Lower leg skin (tissue), 4 donors: ENCODE measurements at places on chromosomes 1 and 21.

- no peak for DNase-seq
Measured at GRCh38 chr21:32585042-32585710, at the start of gene TCP10L. Gene TCP10L, minus strand, starts transcription at chr21:32585523. Its CDS starts 1,219 bp downstream, at chr21:32584304.

DNA sequence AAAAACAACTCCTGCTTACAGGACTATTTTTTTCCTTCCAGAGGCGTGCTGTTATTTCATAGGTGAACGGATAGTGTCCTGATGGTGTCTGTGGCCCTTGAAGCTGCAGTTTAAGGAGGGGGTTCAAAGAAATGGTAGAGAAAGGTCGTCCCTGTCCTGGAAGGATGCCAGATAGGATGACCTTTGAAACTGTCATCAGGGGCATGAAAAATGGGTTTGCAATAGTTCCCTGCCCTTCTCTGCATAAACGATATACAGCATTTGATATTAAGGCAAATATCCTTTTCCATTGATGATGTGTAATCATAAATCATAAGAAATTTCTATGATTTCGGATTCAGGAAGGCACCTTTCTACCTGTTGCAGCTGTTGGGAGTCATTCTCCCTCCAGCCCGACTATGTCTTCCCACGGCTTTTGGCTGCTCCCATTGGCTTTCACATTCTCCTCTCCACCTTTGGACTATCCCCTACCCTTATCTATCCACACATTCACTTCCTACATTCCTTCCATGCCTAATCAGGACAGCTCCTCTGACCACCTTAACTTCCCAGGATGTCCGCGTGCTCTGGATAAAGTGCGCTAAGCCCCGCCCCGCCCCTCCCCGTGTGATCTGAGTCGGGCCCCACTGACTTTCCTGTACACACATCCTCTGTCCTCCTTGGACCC, 209.8 kb downstream of the DISC1 start:
- DNase-seq, result no peak

GRCh38 chr1:236381565-236382158, 12.4 kb upstream of the EDARADD start:
- no peak for DNase-seq

GRCh38 chr1:22114083-22115012, 28.5 kb downstream of the WNT4 start:
- no peak for DNase-seq

GRCh38 chr1:230682274-230682673, 31.6 kb downstream of the AGT start:
- DNase-seq, result no peak

DNA sequence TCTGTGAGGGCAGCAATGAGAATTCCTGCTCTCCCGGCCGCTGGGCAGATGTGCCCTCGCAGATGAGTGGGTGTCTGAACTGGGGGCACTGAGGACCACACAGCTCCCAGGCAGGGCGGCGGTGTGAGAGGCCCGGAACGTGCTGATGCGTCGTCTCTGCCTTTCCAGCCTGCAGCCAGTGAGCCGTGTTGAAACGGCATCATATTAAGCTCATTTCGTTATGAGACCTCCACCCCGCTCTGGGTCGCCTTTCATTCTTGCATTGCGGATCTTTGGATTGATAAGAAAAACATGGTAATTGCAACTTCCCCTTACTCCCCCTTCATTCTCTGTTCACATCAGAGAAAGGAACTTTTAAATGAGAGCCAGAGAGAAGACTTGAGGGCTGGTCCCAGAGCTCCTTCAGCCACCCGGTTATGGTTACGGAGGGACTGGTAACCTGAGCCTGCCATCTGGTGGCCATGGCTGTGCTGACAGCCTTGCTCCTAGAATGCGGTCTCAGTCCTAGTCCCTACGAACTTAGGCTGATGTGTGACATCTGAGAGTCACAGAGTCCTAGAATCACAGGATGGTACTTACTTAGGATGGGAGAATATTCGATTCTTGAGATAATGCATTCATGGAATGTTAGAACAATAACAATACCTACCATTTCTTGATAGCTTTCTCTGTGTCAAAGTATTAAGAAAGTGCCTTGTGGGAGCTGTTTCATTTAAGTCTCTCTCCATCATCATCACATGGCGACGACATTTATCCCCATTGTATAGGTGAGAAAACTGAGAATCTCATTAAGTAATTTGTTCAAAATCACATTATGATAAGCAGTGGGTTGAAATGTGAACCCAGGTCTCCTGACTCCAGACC, 271.0 kb downstream of the TRABD2B start:
- DNase-seq, result peak; percentile 72

DNA sequence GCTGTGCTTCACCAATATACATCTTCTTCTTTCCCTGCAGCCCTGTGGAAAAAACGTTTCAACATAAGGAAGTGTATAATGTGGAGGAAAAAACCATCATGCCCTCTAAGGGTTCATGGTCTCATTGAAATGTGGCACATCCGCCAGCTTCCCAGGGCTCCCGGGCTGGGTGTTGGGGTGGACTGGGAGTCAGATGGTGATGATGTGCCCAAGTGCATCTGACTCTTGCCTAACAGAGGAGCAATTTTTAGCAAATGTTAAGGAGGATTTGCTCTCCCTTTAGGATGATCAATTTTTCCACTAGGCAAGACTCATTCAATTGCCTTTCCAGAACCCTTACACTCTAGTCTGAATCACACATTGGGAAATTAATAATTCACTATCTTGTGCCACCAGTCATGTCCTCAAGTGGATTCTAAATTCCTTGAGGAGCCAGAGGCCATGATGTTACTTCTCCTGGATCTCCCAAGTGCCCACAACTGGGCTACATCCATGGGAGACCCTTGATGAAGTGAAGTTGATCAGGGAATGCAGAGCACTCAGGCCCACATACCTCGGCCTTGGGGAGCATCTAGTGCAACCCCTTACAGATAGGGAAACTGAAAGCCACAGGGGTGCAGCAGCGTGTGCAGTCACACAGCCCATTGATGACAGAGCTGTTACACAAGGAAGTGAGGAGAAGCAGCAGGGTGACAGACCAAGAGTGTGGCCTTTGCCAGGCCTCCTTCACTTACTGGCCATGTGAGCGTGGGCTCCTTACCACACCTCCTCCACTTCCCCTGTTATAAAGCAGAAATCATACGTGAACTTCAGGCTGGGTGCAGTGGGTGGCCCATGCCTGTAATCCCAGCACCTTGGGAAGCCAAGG, 100.0 kb upstream of the SLC44A3 start:
- DNase-seq, result no peak

DNA sequence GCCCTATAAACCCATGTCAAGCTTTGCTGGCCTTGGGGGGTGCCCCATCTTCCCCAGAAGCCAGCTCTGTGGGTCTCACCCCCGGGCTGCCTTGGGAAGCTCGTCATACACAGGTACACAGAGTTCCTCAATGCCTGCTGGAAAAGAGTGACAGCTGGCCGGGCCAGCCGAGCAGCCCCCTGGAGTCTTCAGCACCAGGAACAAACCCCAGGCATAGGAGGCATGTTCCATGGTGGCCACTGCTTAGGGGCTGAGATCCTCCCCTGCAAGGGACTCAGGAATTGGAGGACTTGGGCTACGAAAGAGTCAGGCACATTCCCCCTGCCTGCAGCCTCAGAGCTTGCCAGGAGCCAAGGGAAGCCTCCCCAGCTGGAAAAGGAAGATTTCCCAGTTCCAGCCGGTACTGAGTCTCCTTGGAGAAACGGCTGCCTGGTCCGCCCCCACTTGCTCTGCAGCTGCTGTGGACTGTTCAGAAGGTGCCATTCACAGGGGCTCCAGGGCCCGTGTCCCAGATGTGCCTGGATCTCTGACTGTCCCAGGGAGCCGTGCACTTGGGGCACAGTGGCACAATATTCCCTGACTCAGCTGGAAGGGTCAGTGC, 89.5 kb downstream of the STUM start:
- no peak for DNase-seq

DNA sequence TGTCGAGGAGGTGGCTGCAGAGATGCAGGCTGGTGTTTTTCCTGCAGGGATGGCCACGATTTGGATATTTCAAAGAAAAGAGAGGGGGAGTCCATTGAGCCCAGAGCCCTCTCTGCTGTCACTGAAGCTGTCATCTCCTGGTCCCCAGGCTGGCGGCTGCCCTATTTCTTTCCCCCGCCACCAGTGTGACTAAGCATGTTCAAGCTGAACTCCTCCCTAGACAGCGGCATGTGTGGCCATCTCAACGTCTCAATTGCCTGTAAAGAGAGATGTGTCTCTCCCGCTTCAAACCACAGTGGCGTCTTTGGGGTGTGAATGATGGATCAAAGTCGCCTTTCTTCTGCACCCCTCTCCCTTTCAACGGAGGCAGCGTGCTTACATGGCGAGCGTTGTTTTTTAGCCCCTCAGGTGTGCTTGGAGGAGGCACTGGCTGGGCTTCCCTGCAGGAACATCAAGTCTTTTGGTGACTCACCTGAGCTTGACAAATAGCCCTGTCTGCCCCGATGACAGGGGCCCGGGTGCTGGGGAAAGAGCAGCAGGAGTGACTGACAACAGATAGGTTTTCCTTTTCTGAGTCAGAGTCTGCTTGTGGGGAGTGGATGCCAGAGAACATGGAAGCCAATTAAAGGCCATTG, 346.4 kb upstream of the AJAP1 start:
- peak; percentile 61 for DNase-seq

DNA sequence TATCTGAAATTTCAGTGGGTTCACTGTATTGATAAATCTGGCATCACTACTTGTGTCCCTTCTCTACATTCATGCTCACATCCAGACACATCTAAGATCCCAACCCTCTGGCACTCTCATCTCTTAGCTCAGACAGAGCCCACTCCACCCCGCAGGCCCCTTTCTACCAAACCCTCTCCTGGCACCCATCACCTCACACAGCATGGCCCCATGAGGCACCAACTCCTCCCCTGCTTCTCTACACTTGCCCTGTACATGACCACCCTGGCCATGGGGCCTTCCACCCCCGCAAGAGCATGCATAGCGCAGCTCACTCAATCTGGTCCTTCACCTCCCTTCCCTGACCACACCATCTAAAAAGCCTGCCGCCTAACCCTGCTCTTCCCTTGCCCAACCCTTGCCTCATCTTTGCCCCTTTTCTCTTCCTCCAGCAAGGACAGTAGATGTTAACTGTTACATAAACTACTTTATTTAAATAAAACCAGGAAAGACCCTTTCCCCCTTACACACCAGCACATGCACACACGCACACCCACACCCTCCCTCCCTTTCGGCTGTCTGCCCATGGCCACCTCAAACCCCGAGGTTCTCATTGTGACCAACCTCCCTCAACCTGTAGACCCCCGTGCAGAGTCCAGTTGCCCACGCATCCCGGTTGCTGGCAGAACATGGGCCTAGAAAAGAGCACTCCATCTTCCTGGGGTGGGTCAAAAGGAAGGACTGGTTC, 15.6 kb downstream of the SH3BP5L start:
- DNase-seq, result peak; percentile 54

- DNase-seq, result no peak
Measured at GRCh38 chr1:219659005-219659600, 46.2 kb upstream of the ZC3H11B start.

DNA sequence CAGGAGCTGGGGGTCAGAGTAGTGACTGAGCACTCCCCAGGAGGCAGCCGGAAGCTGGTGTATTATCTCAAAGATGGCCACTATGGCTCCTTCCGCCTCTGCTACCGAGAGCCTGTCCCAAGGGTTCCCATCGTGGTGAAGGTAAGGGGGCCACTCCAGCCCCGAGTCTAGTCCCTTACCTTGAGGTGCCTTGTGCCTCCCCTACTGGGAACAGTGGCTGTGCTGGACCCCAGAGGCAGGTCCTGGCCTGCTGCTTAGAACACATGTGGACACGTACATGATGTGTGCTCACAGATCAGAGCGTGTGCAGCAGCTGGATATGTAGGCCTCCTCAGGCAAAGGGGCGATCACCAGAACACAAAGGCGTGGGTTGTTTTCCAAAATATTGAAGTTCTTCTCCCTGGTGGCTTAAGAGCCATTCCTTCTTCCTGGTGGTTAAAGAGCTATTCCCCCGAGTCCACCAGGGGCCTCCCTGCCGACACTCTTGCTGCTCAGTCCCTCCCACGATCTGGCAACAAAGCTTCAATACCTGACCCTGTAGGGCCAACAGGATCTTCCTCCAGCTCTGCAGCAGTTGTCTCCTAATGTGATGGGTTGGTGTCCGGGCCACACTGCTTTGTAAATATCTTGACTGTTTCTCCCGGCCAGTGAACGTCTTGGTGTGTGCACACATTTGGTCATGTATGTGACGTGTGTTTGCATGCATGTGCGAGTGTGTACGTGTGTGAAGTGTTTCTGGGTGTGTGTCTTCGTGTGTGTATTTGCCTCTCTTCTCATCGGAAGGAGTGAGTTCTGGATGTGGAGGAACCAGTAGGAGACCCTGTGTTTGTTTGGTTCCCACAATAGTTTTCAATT, 68.4 kb upstream of the TINAGL1 start:
- no peak for DNase-seq

DNA sequence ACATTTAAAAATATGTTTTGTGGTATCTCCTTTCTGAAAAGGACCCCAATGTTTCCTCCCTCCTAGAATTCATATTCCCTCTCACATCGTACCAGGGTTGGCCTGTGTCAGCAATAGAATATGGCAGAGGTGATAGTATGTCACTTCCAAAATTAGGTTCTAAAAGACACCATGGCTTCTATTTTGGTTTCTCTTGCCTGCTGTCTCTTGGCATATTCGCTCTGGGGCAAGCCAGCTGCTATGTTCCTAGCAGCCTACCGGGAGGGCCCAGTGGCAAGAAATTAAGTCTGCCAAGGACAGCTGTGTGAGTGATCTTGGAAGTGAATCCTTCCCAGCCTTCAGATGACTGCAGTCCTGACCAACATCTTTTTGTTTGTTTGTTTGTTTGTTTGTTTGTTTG, 92.9 kb upstream of the PPM1J start:
- no peak for DNase-seq

- DNase-seq, result peak; percentile 28
Measured at GRCh38 chr1:55317673-55318072, 102.5 kb upstream of the USP24 start.

DNA sequence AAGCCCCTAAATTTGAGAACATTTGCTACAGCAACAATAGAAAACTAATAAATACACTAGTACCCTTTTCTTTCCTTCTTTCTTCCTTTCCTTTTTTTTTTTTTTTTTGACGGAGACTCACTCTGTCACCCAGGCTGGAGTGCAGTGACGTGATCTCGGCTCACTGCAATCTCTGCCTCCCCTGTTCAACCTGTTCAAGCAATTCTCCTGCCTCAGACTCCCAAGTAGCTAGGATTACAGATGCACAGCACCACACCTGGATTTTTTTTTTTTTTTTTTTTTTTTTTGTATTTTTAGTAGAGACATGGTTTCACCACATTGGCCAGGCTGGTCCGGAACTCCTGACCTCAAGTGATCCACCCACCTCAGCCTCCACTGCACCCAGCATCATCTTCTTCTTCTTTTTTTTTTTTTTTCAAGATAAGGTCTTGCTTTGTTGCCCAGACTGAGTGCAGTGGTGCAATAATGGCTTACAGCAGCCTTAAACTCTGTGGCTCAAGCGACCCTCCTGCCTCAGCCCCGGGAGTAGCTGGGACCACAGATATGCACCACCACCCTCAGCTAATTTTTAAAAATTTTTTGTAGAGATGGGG, 19.6 kb upstream of the CBR3 start:
- no peak for DNase-seq

DNA sequence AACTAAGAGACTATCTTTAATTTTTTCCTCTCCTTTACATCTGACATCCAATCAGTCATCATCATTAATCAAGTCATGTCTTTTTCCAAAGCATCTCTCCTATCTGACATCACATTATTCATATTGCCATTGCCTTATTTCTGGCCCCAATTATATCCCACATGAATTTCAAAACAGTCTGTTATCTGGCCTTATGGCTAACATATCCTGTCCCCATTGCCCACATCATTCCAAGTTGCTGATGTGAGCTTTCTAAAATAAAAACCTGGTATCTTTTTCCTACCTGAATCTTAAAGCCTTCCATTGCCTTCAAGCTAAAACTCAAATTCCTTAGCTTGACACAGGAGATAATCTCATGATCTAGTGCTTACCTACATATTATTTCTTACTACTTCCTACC, 283.9 kb downstream of the LRRC40 start:
- DNase-seq, result no peak

- DNase-seq, result no peak
Measured at GRCh38 chr1:10813799-10814198, 17.4 kb upstream of the CASZ1 start.
